Epithelial cell of prostate (primary cell): ENCODE measurements at places on chromosomes 16 and 17.
A peak's percentile ranks its signal among the peaks of the same experiment; 100 is the strongest.

DNA sequence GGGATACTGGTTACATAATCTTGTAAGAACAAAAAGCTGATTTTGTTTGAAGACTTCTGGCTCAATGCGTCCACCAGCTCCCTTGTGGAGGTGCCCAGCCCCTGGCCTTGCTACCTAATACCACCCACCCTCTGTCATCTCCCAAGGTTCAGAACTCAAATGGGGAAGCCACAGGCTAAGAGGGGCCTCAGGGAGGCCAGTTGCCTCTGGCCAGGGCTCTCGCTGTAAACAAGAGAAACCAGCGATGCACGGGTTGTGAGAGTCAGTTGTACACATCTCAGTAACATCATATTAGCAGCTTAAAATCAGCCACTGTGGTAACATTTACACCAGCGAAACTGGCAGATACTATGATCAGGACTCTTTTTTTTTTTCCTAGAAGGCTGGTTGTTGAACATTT is 6.0 kb downstream of the TEKT5 start:
- no peak for DNase-seq

DNA sequence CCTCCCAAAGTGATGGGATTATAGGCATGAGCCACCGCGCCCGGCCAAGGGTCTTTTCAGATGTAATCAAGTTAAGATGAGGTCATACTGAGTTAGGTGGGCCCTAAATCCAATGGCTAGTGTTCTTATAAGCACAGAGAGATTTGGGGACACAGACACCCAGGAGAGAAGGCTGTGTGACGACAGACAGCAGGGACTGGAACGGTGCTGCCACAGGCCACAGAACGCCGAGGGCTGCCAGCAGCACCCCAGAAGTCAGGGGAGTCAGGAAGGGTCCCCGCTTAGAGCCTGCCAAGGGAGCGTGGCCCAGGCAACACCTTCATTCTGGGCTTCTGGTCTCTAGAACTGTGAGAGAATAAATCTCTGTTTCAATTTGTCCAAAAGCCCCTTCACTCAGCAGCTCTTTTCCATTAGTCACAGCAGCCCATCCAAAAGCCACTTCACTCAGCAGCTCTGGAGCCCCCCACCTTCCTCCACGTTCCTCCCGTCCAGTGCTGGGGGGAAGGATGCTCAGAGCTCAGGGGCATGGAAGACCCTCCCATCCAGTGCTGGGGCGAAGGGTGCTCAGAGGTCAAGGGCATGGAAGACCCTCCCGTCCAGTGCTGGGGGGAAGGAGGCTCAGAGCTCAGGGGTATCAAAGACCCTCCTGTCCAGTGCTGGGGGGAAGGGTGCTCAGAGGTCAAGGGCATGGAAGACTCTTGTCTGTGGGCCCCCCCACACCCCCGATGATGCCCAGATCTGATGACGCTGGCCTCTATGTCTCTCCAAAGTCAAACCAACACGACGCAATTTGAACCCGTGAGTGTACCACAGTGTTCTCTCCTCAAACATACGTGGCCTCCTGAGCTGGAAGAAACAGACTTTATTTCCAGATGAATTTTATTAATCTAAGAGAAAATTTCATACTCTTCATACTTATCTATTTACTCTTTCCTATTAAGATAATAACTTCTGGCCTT is 11.9 kb downstream of the RAB40B start:
- DNase-seq: no peak

DNA sequence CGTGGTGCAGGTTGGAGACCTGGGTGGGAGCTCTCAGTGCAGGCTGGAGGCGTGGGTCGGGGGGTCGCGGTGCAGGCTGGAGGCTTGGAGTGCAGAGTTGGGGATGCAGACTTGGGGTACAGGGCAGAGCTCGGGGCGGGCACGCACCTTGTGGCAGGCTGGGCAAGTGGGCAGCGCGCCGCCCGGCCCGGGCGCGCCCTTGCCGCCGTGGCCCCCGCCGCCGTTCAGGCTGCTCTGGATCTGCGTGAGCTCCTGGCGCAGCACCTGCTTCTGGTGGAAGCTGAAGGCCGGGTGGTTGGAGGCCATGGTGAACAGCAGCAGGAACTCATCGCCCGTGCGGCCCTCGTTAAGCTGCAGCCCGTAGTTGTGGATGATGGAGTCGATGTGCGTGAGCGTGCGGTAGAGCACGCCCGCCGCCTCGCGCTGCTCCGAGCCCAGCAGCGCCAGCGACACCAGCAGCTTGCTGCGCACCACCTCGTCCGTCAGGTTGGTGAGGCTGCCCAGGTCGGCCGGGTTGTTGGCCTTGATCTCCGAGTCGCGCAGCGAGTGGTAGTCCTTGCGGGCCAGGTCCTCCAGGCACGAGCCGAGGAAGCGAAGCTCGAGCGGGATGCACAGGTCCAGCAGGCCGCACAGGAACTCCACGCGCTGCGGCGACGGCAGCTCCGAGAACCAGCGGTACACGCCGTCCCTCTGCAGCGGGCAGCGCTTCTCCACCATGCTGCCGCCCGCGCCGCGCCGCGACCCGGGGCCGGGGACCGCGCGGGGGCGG is 1.1 kb downstream of the ZCCHC14 start:
- no peak for DNase-seq

- DNase-seq: no peak
These were observed 7.9 kb upstream of the MRC2 start for GRCh38 chr17:62619417-62620155.

DNA sequence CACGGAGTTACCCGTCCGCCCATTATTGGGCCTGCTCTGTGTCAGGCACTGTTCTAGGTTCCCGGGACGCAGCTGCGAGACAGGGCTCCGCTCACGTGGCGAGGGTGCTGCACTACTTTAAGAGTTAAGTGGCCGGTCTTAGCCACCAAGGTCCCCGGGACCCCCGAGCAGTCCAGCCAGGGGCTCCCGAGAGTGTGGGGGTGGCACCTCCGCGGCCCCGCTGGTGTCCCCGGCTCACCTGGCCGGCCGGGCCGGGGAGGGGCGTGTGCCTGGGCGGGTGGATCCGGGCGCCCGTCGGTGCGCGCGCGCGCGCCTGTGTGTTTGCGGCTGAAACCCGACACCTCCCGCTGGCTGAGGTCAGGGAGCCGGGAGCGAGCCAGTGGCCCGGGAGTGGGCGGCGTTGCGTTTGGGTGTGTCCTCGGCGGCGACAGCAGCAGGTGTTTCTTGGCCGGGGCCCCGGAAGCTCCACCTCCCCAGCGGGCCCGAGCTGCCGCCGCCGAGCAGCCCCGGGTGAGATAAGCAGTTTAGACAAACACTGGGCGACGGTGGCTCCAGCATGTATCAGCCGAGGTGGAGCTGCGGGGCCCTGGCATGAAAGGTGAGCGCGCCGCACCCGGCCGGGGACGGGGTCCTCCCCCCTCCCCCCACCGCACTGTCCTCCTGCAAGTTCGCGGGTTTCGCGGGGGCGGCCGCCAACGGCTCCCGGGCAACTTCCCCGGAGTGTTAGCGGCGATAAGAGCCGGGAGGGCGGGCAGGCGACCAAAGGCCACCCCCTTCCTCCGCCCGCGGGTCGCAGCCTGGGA is at the start of gene GSE1:
TSS of gene GSE1 (plus strand) at position 522 of the 803 bp plus-strand sequence. CDS start at position 592, 70 bp downstream.
- DNase-seq: peak; percentile 81

GRCh38 chr16:85365120-85365519 is 248.0 kb upstream of the GSE1 start:
- DNase-seq: no peak

DNA sequence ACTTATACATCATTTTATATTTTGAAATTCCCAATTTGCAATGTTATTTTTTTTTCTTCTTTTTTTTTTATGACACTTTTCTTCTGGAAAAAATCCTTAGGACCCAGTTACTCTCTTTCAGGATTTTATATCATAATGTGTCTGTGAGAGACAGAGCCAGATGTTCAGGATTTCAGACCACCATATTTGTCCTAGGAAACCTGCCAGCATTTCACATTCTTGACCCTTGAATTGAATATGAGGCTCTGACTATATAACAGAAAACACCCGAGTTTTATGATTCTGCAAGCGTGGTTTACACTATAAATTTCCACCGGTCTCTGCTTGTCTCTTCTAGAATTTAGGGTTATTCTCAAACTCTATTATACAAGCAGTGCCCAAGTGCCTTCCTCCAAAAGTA is 621.0 kb downstream of the WWOX start:
- no peak for DNase-seq

- DNase-seq: no peak
These were observed 45.2 kb downstream of the N4BP1 start for GRCh38 chr16:48564544-48565444.

DNA sequence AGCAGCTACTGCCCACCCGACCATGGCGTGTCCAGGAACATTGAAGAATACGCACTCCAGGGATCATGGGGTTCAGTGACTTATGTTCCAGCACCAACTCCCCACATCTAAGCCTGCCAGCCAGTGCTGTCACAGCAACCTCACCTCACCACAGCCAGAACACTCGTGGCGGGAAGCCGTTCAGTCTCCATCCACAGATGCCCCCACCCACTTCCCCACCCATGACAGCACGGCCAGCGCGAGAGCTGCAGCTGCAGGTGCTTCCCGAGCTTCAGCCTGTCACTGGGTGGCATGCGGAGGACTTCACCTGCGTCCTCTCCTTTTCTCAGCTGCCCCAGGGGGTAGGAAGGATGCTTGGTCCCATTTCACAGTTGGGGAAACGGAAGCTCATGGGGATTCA is 50.3 kb downstream of the RBFOX3 start:
- DNase-seq: no peak

GRCh38 chr16:53668869-53669268 is 34.8 kb downstream of the RPGRIP1L start:
- DNase-seq: no peak

DNA sequence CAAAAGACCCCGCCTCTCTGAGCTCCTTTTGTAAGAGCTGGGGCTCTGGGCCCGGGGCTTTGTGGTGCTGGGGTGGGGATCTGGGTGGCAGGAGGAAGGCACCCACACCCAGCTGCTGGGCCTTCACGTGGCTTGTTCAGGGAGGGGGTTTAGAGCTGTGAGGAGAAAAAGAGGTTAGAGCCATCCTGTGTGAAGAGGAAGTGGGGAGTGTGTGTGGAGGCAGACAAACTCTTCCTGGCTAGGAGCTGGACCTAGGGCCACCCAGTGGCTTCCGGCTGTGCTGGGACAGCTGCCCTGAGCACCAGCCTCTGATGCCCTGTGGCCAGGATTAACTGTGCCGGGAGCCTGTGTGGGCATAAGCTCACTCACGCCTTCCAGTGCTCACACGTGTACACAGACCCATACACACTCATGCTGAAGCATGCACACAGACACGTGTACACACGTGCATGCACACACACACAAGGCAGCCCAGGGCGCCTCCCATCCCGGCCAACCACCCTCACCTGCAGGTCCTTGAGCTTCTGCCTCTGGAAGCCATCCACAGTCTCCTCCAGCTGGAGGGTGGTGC is 7.4 kb downstream of the CIBAR2 start:
- DNase-seq: no peak

- peak; percentile 92 for DNase-seq
These were observed 15.6 kb downstream of the TLE7 start for GRCh38 chr16:71426069-71426879.
